Stimulated activated CD4-positive, alpha-beta T cell treated with anti-CD3 and anti-CD28 coated beads, Interleukin-2, amount 100 ng/mL, for 4 hours (primary cell): ENCODE measurements at places on chromosomes 2 and 18.

DNA sequence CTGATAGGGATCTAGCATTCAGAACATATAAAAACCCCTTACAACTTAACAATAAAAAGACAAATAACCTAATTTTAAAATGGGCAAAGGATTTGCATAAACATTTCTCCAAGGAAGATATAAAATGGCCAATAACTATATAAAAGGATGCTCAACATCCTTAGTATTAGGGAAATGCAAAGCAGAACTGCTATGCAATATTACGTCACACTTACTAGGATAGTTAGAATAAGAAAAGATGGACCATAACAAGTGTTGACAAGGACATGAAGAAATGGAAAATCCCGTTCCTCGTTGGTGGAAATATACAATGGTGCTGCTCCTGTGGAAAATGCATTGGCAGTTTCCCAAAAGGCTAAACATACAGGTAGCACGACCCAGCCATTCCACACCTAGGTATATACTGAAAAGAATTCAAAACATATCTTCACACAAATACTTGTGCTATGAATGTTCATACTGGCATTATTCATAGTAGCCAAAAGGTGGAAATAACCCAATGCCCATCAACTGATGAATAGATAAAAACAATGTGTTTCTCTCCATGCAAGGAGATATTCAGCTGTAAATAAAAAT lies 48.2 kb upstream of the REV1 start:
- DNase-seq, result no peak

- DNase-seq, result no peak
These were observed 200.7 kb upstream of the TNP1 start for GRCh38 chr2:217060516-217060915.

DNA sequence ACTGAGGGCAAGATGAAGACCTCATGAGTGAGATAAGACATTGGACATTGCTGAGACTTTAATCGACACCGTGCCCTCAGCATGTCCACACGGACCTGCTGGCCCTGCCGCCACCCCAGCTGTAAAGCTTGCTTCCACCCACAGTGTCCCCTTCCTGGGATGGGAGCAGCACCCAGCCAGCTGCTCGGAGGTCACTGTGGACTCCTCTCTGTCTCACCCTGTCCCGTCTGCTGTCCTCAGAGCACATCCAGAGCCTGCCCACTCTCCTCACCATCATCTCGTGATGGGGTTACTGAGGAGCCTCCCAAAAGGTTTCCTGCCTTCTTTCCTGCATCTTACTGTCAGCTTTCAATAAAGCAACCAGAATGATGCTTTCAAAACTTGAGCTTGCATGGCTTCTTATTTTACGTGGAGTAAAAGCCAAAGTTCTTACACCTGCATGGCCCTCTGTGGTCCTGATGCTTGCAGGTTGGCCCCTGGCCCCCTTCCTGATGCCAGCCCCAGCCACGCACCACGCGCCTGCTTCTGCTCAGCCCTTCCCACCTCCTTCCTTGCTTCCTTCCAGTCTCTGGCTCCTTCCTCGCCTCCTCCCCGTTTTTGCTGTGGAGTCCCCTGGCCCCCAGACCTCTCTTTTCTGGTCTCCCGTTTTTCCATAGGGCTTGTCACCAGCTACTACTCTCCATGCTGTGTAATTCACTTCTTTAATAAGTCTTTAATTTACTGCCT lies 67.0 kb downstream of the DGKD start:
- no peak for DNase-seq

DNA sequence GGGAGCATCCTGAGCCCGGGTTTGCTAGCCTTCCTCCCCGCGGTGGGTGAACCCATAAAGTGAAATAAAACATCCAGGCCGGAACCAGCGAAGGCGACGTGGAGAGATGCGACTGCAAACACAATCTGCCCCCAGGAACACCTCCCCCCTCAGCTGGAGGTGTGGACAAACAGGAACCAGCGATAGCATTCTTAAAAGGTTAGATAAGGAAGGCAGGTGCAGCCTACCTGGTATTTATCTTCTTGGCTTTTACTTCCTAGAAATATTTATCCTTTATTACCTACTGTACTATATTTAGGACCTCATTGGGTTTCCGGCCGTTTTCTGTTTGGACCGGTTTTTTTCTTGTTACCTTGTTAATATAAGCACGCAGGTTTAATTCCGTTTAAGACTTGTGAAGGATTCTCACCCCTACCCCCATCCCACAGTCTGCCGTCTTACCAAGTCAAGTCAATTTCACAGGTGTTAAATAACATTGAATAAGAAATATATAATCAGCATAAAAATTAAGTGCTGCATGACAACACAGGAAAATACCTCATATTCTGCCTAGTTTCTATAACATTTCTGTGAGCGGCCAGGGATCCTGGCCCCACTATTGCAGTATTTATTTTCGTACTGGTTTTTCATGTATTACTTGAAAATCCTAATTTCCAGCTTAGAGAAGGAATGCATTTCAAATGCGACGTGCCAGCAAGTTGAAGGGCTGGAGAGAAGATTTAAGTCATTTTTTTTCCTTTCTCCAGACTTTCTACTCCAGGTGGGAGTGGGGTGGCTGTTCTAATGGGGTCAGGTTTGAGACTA lies 224.0 kb upstream of the ID2 start:
- no peak for DNase-seq

DNA sequence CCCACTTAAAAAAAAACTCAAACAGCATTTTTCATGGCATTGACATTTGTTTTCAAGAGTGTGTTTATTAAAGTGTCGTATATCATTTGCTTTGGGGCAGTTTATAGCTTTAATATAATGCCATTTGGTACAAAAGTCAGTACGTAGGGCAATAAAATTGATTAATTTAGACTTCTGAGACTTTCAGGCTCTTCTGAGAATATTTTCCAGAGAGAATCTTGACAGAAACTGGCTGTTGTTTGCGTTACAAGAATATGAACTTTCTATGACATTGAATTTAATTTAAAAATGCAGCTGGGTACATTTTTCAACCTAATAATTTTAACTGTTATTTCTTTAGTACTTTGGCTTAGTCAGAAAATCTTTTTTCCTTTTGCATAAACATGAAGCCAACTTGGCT lies 98.9 kb downstream of the RNF144A start:
- DNase-seq, result no peak

DNA sequence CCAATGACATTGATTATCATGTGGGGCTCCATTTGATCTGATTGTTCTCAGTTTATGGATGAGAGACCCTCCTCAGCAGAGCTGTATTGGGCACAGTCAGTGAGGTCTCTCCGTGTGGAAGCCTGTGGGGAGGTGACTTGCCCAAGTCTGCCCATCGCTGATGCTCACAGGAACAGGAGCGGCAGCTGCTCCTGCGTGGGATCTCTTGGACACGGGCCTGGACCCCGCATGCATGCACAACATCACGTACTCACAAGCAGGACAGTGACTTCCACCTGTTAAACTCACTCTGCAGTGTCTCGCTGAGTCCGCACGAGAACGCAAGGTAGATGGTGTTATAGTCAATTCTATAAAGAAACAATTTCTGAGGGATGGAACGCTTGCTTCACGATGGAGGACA lies 55.0 kb downstream of the KCNF1 start:
- no peak for DNase-seq

DNA sequence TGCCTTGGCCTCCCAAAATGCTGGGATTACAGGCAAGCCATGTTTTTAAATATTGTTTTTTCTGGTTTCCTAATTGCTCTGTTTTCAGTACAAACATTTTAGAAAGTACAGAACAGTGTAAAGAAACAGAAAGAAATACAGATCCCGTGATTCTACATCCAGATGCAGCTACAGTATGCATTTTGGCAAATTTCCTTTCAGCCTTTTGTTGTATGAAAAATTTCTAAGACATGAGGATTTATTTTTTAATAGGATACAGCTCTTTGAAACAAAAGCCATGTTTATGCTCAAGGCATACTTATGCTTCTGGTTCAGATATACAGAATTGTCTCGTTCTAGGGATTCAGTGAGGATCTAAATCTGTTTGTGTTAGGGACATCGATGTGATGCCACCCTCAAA lies 109.5 kb downstream of the MAP2 start:
- DNase-seq, result no peak

- DNase-seq, result no peak
These were observed 17.4 kb downstream of the GPR45 start for GRCh38 chr2:105258835-105259350.

DNA sequence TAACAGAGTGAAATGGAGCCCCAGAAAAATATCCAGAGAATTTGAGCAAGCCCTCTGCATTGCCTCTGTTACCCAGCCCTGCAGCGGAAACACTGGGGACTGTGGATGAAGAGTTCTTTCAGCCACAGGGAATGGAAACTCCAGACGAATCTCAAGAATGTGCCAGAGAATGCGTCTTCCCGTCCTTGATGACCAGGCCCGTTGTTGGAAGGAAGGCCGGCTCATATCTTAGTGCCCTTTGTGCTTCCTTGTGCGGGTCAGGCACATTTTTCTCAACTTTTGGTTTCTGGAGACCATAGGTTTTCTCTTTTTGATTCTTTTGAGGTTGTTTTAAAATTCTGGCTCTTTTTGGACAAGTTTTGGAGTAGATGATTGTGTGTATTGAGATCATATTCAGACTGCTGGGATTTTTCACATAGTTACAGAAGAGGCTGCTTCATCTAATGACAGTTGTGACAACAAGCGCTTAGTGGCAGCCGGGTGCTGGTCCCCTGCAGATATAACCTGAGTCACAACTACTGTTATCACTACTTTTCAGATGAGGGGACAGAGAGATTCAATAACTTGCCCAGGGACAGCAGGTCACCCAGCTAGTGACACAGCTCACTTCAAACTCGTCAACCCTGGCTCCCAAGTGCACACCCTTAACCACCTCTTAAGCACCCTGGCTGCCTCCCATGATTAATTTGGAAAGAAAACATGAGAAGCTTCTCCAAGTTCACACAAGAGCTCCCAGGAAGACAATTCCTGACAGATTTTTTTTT lies 15.7 kb downstream of the MAL start:
- DNase-seq, result no peak

DNA sequence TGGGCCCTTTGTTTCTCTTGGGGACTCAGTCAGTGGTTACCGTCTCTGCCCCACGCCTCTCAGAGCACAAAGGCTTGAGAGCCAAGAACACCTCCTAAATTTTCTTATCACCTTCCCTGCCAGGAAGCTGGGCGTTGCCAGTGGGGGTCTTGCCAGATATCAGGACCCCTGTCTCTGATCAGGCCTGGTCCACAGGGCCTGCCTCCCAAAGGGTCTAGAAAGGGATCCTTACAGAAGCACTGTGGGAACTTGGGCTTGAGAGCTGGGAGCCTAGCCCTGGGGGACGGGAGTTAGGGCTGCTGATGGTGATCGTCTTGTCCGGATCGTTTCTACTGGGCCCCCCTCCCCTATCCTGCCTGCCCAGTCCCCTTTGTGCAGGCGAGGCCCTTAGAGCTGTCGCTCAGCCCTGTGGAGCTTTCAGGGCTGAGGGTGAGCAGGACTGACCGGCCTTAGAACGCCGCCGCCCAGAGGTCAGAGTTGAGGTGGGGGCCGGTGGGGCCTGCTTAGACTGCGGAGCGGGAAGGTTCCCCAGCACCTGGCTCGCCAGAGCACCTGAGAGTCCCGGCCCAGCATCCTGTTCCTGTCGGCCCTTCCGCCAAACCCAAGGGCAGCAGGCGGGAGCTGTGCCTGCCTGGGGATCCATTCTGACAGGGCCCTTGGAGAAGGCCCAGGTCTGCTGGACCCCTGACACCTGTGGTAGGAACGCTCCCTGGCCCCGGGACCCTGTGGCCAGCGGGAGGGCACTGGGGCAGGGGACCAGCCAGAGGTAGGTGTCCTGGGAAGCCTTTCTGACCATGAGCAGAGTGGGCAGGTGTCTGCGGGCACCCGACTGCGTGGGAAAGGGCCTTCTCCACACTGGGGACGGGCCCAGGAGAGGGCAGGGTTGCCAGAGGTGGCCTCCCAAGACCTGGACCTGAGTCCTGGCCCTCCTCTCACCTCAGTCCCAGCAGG lies 956 bp downstream of the ESPNL start:
- DNase-seq, result no peak

DNA sequence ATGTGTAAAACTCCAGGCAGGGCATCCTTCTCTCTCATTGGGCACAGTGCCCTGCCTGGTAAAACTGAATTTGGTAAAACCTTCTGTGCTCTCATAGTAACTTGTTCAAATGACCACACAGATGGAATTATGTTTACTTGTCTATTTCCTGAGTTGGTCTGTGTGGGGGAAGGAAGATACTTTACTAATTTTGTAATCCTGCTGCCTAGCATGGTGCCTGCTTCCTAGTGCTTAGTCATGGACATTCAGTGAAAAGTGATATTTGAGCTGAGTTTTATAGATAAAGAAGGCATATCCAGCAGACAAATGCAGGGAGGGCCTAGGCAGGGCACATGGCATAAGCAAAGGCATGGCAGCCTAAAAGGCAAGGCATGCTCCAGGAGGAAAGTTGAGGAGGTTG lies 199.4 kb downstream of the FSHR start:
- no peak for DNase-seq

DNA sequence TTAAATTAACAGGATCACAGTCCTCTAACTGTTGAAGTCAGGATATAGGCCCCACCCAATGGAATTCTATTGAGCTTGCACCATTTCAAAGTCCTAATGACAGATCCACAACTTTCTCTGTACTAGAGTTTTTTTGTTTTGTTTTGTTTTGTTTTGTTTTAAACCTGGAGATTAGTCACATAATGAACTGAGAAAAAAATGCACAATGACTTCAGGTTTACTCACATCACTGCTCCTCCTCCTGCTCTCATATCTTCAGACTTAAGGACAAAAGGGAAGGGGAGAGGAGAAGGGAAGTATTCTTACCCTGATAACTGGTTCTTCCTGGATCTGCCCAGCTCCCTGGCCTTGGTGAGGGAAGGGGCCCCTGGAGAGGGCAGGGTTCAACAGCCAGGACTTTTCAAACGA lies 208.2 kb upstream of the EPHA4 start:
- no peak for DNase-seq

GRCh38 chr2:195406886-195407603 lies 250.0 kb upstream of the SLC39A10 start:
- DNase-seq, result no peak

- no peak for DNase-seq
These were observed 46.7 kb downstream of the EML6 start for GRCh38 chr2:54770211-54770610.

DNA sequence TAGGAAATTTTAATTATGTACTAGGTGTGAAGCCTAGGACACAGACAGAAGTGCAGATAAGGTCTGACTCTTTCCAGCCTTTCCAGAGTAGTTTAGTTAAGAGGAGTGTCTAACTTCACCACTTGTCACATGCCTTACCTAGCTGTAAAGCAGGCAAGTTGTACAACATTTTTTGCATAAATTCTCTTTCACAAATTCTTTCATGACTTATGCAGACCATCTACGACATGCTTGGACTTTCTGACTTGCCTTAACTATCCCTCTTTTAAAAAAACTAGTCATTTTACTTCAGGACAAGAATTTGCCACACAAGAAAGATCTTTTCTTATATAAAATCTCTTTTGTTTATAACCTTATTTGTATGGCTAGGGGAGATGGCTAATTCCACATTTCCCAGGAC lies 1273.6 kb upstream of the SLC39A10 start:
- DNase-seq, result no peak

- DNase-seq, result no peak
These were observed 45.9 kb upstream of the NYAP2 start for GRCh38 chr2:225353579-225354085.

DNA sequence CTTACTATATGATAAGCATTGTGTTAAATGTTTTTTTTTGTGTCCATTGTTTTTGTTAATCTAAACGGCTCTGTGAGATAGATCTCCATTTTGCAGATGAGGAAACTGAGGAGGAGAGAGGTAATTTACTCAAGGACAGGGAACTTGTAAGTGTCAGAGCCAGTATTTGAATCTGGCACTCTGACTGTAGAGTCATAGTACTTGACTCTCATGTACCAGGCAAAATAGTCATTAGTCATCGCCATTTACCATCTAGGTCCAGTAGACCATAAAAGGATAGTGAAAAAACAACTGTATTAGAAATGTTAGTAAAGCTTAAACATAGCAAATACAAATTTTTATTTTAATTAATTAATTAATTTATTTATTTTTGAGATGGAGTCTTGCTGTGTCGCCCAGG lies 4.8 kb downstream of the PSMD14 start:
- no peak for DNase-seq
